Urinary bladder (tissue), 4 donors: ENCODE measurements at places on chromosomes 7 and 10.

DNA sequence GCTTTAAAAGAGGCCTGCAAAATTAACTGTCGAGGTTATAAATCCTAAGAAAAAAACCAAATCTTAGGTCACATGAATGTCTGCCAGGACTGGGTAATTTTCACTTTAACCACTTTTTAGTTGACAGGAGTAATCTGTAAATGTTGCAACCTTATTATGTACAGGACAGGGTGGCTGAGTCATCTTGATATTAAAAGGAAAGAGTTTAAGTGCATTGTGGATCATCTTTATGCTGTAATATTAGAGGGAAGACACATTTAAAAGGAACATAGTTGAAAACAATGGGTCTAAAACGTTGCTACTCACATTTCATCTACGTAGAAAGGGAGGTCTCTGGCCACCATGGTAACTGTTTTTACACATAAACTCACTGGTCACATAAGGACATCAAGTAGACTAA is 115.5 kb downstream of the LSMEM1 start:
- no peak for DNase-seq

DNA sequence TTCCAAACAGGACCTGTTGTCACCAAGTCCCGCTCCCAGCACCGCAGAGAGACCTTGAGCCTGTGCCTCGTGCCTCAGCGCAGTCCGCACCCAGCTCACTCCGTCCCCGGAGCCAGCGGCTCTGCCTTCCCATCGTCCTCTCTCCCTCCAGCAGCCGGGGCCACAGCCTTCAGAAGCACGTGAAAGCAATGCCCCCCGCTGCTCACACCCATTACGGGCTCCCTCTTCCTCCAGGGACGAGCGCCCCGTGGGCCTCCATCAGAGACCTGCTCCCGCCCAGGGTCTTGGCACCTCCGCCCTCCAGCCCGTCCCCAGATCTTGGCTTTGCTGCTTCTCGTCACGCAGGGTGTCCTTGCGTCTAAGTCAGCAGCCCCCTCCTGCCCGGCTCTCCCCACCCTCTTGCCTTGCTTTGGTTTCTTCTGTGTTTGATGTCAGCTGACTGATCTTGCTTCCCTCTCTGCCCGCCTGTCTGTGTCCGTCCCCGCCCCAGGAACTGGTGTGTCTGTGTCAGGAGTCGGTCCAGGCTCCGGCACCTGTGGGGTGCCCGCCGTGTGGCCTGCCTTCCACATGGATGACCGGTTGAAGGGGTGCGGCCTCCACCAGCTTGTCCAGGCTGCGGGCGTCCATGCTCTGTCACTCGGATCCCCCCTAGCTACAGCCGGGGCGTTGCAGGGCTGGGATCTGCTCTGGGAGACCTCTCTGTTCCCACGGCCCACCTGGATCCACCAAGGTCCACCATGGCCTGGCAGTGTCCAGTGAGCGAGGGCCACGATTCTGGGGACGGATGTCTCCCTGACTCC is 61.9 kb downstream of the FOXL3 start:
- DNase-seq, result no peak

- peak; percentile 23 for DNase-seq
Observed at GRCh38 chr10:126171555-126171954, 216.7 kb downstream of the ADAM12 start.

GRCh38 chr10:31620226-31621151 is 301.5 kb downstream of the ZEB1 start:
- DNase-seq, result no peak

- no peak for DNase-seq
Observed at GRCh38 chr10:21733710-21734109, 199.7 kb downstream of the MLLT10 start.

DNA sequence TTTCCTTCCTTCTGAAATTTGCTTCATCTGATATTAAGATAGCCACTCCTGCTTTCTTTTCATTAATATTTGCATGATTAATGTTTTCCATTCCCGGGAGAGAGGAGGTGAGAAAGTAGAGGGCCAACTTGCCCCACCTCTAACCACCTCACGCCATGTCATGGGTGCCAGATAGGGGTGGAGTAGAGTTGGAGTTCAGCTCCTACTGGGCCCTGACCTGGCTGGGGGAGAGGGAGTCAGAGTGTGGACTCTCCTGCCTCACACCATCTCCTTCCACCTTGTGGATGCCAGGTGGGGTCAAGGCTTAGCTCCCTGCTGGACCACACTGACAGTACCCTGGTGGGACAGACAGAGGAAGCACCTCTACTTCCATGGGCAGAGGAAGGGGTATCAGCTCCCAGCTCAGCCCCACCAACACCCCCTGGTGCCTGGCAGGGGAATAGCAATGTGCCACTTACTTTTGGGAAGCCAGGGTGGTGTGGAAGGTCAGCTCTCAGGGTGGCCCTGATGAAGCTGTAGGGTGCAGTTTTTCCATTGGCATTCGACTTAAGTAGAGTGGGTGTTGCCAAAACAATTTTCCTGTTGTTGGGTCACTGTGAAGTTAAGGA is 28.0 kb downstream of the CHST12 start:
- no peak for DNase-seq

GRCh38 chr7:40199076-40199802 is 64.4 kb downstream of the SUGCT start:
- DNase-seq, result no peak

GRCh38 chr7:134737566-134738345 is 41.7 kb upstream of the CALD1 start:
- DNase-seq, result no peak

DNA sequence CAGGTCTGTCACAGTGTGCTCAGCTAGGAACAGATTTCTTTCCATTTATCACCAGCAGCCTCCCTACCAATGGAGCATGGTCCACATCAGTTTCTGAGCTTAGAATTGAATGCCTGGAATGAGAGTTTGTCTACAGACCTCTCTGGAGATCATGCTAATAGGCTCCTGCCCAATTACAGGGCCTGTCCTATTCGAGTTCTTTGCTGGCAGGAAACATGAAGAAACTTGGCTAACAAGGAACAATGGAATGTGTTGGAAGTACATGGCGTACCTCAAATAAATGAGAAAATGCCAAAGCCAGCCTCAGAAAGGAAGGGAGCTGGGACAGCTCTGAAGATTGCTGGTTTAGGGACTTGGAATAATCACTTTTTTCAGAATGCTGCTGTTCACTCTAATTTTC is 186.0 kb upstream of the AKR1E2 start:
- DNase-seq, result no peak

DNA sequence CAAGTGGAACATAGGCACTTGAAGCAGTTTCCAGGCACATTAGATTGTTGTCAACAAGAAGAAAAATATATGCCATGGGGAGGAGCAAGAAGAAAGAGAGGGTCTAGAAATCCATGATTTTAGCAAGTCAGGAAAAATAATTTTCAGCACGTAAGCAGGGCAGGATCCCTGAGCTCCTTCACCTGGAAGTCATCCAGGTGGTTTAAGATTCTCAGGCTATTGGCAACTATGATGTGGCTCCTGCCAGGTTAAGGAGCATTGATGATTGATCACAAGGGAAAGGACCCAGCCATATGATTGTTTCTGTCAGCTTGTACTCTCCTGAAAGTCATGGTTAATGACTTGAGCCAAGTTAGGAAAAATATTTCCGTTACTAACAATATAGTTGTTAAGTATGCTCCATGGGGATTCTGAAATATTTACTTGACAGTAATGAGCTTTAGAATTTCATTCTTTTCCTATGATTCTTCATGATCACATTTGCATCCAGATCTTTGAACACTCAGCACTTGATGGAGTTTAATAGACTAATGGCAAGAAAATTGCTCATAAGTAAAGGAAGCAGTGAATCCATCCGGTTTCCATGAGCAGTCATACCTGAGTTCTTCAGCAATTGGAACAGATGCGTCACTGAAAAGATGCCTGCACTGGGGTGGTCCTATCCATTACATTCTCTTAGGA is 209.1 kb downstream of the BICC1 start:
- DNase-seq, result no peak

GRCh38 chr7:94897541-94897940 is 9.9 kb upstream of the PPP1R9A start:
- DNase-seq, result no peak

- peak; percentile 8 for DNase-seq
Observed at GRCh38 chr7:135877805-135878204, 99.4 kb downstream of the MTPN start.

DNA sequence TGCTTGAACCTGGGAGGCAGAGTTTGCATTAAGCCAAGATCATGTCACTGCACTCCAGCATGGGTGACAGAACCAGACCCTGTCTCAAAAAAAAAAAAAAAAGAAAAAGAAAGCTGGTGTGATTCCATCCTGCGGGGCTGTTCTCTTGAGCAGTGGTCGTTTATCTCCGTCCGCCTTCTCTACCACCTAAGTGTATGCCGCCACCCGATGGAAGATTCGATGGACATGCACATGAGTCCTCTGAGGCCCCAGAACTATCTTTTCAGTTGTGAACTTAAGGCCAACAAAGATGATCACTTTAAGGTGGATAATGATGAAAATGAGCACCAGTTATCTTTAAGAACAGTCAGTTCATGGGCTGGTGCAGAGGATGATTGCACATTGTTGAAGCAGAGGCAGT is 65.7 kb downstream of the ABRAXAS2 start:
- DNase-seq, result no peak

DNA sequence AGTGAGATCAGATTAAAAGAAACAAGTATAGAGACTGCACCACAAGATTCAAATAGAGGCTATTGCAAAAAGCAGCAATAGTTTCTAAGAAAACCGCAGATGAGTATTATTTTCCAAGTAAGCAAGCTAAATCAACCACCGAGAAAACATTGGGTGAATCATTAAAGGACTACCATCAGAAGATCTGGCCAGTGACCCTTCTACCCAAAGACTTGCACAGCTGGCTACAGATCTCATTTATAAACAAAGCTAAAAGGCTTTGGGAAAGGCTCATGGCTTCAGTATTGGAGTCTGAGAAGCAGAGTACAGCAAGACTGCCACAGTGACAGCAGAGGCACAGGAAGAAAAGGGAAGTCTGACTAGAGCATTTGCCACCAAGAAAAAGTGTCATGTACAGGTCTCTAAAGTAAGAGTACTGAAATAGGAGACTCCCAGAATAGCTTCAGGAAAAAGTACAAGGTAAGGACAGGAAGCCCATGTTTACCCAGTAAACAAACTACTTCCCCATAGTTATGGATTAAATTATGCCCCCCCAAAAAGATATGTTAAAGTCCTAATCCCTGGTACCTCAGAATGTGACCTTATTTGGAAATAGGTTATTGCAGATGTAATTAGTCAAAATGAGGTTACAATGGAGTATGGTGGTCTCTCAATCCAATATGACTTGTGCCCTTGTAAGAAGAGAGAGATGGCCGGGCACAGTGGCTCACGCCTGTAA is 19.0 kb downstream of the STEAP1 start:
- no peak for DNase-seq

GRCh38 chr10:101612872-101613271 is 24.8 kb downstream of the DPCD start:
- DNase-seq, result no peak

- DNase-seq, result no peak
Observed at GRCh38 chr10:93766918-93767317, 9.2 kb downstream of the LGI1 start.

DNA sequence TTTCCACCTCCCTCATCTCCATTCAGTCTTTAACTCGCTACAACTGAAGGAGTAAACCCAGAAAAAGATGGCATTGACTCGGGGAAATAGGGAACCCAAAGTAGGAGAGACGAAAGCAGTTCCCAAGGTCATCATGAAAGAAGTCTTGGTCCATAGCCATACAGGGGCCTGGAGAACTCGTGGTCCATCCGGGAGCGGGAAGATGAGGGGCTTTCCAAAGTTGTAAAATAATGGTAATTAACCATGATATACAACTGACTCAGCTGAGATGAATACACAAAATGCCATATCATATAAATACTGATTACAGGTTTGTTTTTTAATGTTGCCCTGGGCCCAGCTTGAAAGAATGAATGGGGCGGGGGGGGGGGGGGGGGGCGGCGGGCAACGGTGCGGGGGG is 32.3 kb downstream of the RBM17 start:
- DNase-seq, result no peak

GRCh38 chr10:96906864-96907263 is 74.8 kb downstream of the LCOR start:
- DNase-seq, result no peak

DNA sequence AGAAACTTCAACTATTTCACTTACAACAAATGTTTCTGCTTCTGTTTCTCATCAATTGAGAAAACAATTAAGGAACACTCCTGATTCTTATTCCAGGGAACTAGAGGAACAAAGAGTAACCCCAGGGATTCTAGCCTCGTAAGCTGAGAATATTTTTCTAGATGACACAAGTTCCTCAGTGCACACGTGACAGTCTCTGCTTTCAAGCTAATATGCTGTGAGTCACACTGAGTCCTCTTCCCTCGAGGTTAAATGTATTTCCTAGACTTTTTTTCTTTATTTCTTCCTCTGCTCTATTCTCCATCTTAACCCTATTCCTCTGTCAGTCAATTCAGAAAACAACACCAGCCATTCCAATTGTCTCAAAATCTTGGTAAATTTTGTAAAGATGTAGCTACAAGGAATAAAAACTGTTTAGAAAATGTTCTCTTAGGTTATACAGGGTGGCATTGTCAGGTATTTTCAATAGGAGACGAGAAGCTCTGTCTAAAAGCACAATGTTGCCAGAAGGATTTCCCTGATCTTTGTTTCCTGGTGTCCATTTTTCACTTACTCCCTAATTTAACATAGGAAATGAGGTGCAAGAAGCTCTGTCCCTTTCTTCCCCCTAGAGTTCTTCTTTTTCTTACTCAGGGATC is 5.8 kb upstream of the C1GALT1 start:
- DNase-seq, result no peak

GRCh38 chr7:1458683-1459511 is at the start of gene MICALL2:
Gene MICALL2, minus strand, starts transcription at chr7:1459470. Its CDS starts 144 bp downstream, at chr7:1459326.
- no peak for DNase-seq

- no peak for DNase-seq
Observed at GRCh38 chr7:73964786-73965185, 63.2 kb upstream of the ELN start.

- no peak for DNase-seq
Observed at GRCh38 chr10:112471878-112472487, 25.0 kb downstream of the VTI1A start.
